ENCODE measurements at places on chromosomes 4 and X.

DNA sequence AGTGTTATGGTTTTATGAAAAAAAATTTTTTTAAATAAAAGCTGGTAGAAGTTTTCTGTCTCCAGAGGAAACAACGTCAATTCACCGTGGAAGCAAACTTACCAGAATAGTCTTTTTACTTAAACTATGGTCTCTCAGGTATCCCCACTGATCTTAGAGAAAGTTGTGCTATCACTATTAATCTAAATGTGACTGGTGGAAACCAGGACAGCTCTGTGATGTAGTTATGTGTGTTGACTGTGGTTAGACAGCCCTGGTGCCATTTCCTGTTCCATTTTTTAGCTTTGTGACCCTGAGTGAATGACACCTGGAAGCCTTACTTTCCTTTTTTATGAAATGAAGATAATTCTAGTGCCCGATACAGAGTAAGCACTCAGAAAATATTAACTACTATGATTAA is 111.8 kb upstream of the HUWE1 start:
- DNase-seq: no peak

GRCh38 chr4:107834241-107834794 is 9.6 kb downstream of the SGMS2 start:
- DNase-seq: no peak

- DNase-seq: peak; percentile 28
Observed at GRCh38 chr4:7347981-7348380, 86.7 kb downstream of the PSAPL1 start.

DNA sequence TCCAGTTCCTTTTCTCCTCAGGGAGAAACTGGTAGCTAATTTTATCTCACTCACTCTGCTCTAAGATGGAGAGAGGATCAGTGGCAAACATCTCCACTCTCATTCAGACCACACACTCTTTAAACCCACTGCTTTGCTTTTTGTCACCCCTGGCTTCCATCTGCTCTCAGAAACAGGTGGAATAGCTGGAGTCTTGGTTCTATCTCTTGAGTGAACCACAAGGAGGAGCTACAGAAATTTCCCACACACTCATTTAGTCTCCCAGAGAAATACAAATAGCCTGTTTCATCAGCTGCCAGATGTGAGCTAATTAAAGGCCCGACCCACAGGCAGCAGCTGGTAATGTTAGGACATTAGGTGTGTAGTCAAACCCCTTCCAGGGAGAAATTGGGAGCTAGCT is 96.6 kb downstream of the STPG2 start:
- DNase-seq: no peak

DNA sequence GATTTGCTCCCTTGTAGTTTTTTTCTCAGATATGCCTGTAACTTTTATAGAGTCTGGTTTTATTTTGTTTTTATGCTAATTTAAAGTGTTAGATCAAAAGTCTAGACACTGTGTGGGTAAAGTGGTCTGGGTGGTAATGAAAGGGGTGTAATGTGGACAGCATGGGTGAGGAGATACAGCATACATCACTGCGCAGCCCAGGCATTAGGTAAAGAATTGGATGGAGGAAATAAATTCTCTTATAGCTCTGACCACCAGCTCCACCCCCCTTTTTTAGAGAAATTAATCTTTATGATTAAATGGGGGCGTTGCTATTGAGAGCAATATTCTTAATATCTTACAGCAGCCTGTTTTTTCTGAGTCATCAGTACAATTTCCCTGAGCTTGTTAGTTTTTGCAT is 163.9 kb upstream of the IGFBP7 start:
- no peak for DNase-seq

GRCh38 chr4:60657041-60657440 is 543.1 kb upstream of the ADGRL3 start:
- DNase-seq: no peak

- no peak for DNase-seq
Observed at GRCh38 chrX:40176351-40177116, 78.8 kb upstream of the BCOR start.

GRCh38 chr4:4481399-4481994 is 60.4 kb downstream of the STX18 start:
- no peak for DNase-seq

GRCh38 chrX:55663584-55663983 is 40.4 kb downstream of the FOXR2 start:
- no peak for DNase-seq

- no peak for DNase-seq
Observed at GRCh38 chr4:124044867-124045266, 648.3 kb downstream of the SPRY1 start.

GRCh38 chr4:124934916-124935315 is 222.4 kb upstream of the ANKRD50 start:
- DNase-seq: no peak

- no peak for DNase-seq
Observed at GRCh38 chrX:102338162-102338561, 91.2 kb downstream of the NXF2 start.

DNA sequence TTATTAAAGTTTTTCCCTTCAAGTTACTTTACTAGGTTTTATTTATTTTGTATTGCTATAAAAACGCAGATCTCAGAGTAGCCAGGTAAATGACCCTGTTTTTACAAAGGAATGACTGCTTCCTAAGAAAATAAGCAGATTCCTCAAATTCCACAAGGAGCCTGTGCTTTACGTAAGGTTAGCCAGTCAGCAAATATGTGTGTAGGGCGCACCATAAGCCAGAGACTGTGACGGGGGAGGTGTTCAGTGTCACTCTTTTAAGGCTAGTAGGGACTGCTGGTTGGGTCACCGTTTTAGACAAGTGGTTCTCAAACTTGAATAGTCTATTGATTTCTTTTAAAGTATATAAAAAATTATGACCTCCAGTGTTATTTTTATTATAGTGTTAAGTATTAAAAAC is 119.9 kb downstream of the ANK2 start:
- peak; percentile 5 for DNase-seq

GRCh38 chr4:75722417-75722816 is 2.0 kb upstream of the USO1 start:
- DNase-seq: no peak

GRCh38 chr4:139734201-139734874 is 68.7 kb downstream of the MGST2 start:
- no peak for DNase-seq

GRCh38 chrX:134526399-134526798 is 66.4 kb downstream of the HPRT1 start:
- no peak for DNase-seq

DNA sequence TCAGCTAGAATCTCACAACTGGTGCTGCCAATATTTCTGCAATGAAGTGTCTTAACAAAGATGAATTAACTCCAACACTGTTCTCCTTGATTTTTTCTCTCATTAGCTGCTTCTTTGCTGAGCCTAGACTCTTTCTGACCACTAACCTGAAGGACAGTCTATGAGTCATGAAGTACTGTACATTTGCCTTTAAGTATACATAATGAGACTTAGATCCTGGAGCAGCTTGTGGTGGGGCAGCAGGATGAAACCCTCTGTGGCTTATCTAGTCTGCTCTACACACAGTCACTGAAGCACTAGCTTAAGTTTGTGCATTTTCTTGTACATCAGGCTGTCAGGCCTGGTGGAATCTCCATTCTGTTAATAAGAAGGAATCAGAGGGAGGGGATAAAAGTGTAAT is 307.4 kb upstream of the SMIM31 start:
- peak; percentile 75 for DNase-seq

DNA sequence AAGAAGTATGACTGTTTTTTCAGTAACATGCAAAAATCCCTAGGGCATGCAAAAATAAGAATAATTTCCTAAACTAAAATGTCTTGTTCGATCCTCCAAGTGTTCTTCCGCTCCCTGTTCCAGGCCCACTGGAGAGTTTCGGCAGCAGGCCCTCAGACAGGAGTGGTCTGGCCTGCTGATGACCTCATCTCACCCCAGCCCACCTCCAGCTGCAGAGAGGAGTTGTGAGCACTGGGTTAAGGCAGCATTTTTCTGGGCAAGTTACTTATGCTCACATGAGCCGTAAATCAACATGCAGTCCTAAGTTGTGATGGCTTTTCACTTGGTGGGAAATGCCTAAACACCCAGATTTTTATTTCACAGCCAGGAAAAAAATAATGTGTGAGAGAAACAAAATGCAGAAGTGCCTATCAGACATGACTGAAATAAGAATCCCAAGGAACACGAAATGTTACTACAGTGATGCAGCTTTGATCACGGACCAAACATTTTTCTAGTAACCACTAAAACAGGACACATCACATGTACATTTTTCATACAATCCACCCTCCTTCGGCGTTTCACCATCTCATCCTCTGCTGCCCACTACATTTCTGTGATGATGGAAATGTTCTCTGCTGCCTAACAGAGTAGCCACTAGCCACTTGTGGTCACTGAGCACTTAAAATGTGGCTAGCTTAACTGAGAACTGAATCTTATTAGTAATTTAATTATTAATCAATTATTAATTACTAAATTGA is 153.3 kb upstream of the TBL1X start:
- no peak for DNase-seq

GRCh38 chr4:141339966-141340365 is 119.3 kb downstream of the ZNF330 start:
- no peak for DNase-seq

DNA sequence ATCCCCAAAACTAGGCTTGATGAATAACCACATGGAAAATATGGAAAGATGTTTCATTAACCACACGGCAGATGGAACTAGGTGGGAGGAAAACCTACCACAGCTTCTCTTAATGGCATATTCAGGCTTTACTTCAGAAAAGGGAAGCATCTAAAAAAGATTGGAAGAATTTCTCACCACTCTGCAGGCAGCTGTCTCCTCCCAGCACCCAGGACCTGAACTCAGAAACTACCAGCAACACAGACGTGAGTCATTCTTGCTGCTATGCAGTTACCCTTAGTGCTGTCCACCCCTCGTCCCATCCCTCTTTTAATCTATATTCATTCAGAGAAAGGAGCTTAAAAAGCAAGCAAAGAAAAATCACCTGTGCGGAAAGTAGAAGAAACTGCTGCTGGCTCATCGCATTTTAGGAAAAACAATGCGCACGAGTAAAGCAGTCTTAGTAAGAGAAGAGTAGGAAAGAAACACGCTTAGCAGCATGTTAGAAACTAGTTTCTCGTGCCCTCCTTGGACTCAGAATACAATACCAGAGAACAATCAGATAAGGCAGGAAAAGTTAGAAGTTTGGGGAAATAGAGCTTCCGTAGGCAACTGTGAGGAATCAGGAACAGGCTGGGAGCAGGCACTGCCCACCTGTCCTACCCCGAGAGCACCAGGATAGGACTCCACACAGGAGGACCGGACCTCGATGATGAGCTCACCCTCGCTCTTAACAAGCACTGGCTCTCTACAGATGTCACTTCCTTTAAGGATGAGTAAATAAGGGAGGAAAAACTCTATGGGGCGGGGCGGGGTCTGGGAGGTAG is 48.1 kb upstream of the ENPP6 start:
- peak; percentile 68 for DNase-seq
